Muscle of leg (tissue), 16 donors: ENCODE measurements at places on chromosomes 5 and 9. TPM values are rescaled to one million over a fixed set of nuclear protein-coding genes. Genes with fewer than 3 reads are reported as not detected.

The PCDHAC1 gene
- 0.27 TPM for total RNA-seq

The TAF11L5 gene
- not detected for total RNA-seq

- peaks cover 2% of the 10 kb centered on the region for H3K4me1 ChIP-seq
- peak; percentile 32 for DNase-seq
- H3K4me3 ChIP-seq: no peak overlapping the region
- H3K27me3 ChIP-seq: no peaks in the 10 kb centered on the region
Measured at GRCh38 chr5:95401626-95402025, 10.5 kb downstream of the FAM81B start.

GRCh38 chr5:143437666-143438273 is 34.3 kb upstream of the NR3C1 start:
- H3K27me3 ChIP-seq: no peaks in the 10 kb centered on the region
- no peak for DNase-seq
- no peak overlapping the region for H3K27ac ChIP-seq
- peaks cover 8% of the 10 kb centered on the region for H3K4me1 ChIP-seq

The PRR16 gene
- total RNA-seq: 6.0 TPM
